Fibroblast of lung (primary cell): ENCODE measurements at places on chromosomes 16 and 17. TPM values are rescaled to one million over a fixed set of nuclear protein-coding genes. Genes with fewer than 3 reads are reported as not detected.
A peak's percentile ranks its signal among the peaks of the same experiment; 100 is the strongest.

DNA sequence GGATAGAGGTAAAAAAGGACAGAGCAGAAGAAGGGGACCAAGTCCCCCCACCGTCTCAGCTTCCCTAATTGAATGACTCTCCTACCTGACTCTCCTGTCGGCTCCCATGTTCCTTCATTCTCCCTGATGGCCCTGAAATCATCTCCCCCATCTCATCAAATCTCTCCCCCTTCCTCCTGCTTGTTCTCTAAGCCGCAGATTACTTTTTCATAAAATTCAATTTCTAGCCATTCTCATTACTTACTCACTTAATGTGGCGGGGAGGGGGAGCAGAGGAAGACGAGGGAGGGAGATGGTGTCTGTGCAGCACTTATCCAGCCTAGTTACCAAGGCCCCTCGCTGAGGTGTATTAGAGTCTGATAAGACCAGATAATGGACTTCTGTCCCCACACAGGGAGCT, 161.5 kb downstream of the CCT6B start:
- H3K4me1 ChIP-seq = no peaks in the 10 kb centered on the region
- no peaks in the 10 kb centered on the region for H3K27me3 ChIP-seq
- H3K27ac ChIP-seq = no peak overlapping the region
- no peaks in the 10 kb centered on the region for H3K36me3 ChIP-seq
- no peak overlapping the region for H3K4me3 ChIP-seq
- DNase-seq = no peak

GRCh38 chr16:6571044-6571443, 761.6 kb upstream of the RBFOX1 start:
- H3K27me3 ChIP-seq = no peaks in the 10 kb centered on the region
- no peaks in the 10 kb centered on the region for H3K4me1 ChIP-seq
- no peak for DNase-seq

DNA sequence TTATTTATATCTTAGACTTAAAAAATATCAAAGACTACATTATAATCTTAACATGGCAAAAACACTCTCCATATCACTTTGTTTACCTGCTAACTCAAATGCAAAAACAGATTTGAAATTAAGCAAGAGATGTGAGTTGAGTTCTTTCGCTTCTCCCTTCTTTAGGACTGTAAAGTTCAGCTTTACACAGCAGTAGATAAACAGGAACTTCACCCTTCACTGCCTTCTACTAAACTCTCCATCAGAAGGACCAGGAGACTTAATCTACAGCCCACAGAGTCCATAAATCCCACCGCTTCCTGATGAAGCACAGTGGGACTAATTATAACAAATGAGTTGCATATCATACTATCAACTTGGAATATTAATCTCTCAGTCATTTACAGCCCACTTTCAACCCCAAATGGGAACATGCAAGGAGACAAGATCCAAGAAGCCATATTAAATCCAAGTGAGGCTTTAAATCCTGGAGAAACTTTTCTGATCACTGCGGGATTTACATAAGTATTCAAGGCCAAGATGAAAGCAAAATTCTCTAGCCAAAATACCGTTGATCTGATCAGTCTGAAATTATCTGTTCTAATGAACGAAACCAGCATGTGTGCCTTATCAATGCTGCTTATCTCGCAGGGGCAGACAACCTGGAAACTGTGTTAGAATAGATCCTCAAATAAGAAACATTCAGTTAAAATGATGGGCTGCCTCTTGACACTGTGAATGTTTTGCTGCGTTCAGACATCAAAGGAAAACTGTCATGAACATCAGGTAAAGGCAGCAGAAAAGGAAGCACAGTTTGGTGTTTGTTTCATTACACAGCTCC, 1.6 kb downstream of the AMFR start:
- no peaks in the 10 kb centered on the region for H3K36me3 ChIP-seq
- DNase-seq = peak; percentile 14
- H3K4me1 ChIP-seq = peaks cover 8% of the 10 kb centered on the region
- H3K4me3 ChIP-seq = peak overlapping the region; percentile 79
- peak overlapping the region; percentile 58 for H3K27ac ChIP-seq

- no peaks in the 10 kb centered on the region for H3K36me3 ChIP-seq
- H3K4me3 ChIP-seq = no peak overlapping the region
- H3K27me3 ChIP-seq = no peaks in the 10 kb centered on the region
- peaks cover 8% of the 10 kb centered on the region for H3K4me1 ChIP-seq
- H3K27ac ChIP-seq = no peak overlapping the region
These were observed 39.6 kb upstream of the ADGRG1 start for GRCh38 chr16:57588831-57589230.

- no peak overlapping the region for H3K4me3 ChIP-seq
- H3K4me1 ChIP-seq = no peaks in the 10 kb centered on the region
- H3K27ac ChIP-seq = no peak overlapping the region
- H3K27me3 ChIP-seq = no peaks in the 10 kb centered on the region
- H3K36me3 ChIP-seq = no peaks in the 10 kb centered on the region
- no peak for DNase-seq
These were observed 227.8 kb downstream of the ABCC12 start for GRCh38 chr16:47928008-47928407.

DNA sequence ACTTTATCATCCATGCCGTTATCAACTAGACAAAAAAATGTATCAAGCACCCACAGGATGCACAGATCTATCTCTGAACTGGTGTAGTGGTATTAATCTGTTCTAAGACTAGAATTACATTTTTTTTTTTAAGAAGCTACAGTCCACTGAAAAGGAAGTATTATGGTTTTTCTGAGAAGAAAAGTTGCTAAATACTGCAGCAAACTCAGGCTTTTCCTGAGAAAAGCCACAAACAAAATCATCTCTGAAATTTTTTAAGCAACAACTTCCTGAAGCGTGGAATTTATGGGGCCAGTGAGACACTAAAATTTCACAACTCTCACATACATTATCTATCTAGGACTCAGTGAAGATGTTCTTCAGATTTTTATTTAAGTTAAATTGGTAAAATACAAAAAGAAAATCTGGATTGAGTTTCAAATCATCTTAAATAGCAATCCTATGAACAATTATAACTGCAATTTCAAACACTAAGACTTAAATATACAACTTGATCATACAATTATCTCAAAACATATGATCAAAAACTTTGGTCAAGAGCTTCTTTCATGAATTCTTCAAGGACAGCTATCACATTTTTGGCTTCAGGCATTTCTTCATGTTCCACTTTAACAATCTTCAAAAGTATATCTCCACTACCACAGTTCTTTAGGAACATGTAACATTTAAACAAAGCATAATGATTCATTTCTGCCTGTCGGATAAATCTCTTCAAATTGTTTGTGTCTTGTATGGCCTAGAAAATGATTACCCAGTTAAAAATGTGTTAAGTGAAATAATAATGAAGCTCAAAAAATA, 10.5 kb downstream of the C17orf75 start:
- H3K36me3 ChIP-seq = peaks cover 2% of the 10 kb centered on the region
- H3K27ac ChIP-seq = no peak overlapping the region
- no peaks in the 10 kb centered on the region for H3K27me3 ChIP-seq
- H3K4me1 ChIP-seq = no peaks in the 10 kb centered on the region
- H3K4me3 ChIP-seq = no peak overlapping the region

- no peak for DNase-seq
- no peak overlapping the region for H3K27ac ChIP-seq
- H3K4me3 ChIP-seq = no peak overlapping the region
- no peaks in the 10 kb centered on the region for H3K27me3 ChIP-seq
- H3K4me1 ChIP-seq = no peaks in the 10 kb centered on the region
These were observed 117.1 kb upstream of the NLRP1 start for GRCh38 chr17:5701381-5701780.

DNA sequence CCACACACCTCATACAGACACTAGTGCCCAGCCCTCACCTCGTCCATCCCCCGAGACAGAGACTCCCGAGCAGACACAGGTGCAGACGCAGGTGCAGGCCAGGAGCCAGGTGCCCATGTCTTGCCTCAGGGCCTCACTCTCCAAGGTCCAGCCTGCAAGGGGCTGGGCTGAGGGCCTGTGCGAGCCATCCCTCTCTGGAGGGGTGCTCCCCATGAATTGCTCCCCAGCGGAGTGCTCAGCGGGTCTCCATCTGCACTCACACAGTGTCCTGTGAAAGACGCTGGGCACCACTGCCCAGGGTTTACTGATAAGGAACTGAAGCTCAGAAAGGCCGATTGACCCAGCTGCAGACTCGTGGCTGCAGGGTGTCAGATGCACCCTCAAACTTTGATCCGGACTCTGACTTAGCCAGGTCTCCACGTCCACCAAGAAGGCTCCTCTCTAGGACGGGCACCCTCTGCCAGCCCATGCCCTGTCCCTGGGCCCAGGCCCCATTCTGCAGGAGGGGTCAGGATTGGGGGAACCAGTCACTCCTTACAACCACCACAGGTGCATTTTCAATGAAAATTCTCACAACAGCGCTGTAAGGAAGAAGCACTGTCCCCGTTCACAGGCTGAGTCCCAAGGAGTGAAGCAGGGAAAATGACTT, 16.9 kb downstream of the POLR3K start:
- H3K27me3 ChIP-seq = no peaks in the 10 kb centered on the region
- peaks cover 2% of the 10 kb centered on the region for H3K36me3 ChIP-seq
- no peak overlapping the region for H3K4me3 ChIP-seq
- no peaks in the 10 kb centered on the region for H3K4me1 ChIP-seq
- no peak for DNase-seq
- H3K27ac ChIP-seq = no peak overlapping the region

DNA sequence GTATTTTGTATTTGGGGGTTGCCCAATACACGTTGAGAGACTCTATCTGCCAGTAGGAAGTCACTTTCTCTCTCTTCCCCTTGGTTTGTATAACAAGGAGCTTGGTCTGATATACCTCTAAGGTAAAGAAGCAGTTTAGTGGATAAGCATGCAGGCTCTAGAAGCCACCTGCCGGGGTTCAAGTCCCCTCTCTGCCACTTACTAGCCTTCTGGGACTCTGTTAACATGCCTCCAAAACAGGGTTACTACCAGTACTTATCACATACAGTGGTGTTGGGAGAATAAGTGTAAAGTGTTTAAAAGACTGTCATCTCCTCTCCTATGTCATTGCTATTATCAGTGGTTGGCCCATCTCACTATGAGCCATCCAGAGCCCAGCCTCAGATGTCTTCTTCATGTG, 156.1 kb upstream of the HS3ST3A1 start:
- no peak for DNase-seq
- H3K4me3 ChIP-seq = no peak overlapping the region
- no peaks in the 10 kb centered on the region for H3K36me3 ChIP-seq
- no peaks in the 10 kb centered on the region for H3K4me1 ChIP-seq
- no peaks in the 10 kb centered on the region for H3K27me3 ChIP-seq
- no peak overlapping the region for H3K27ac ChIP-seq

GRCh38 chr16:27322858-27323780, 9.3 kb downstream of the IL4R start:
- no peaks in the 10 kb centered on the region for H3K36me3 ChIP-seq
- no peak for DNase-seq
- peaks cover 12% of the 10 kb centered on the region for H3K4me1 ChIP-seq
- no peak overlapping the region for H3K4me3 ChIP-seq
- H3K27me3 ChIP-seq = no peaks in the 10 kb centered on the region
- H3K27ac ChIP-seq = no peak overlapping the region

DNA sequence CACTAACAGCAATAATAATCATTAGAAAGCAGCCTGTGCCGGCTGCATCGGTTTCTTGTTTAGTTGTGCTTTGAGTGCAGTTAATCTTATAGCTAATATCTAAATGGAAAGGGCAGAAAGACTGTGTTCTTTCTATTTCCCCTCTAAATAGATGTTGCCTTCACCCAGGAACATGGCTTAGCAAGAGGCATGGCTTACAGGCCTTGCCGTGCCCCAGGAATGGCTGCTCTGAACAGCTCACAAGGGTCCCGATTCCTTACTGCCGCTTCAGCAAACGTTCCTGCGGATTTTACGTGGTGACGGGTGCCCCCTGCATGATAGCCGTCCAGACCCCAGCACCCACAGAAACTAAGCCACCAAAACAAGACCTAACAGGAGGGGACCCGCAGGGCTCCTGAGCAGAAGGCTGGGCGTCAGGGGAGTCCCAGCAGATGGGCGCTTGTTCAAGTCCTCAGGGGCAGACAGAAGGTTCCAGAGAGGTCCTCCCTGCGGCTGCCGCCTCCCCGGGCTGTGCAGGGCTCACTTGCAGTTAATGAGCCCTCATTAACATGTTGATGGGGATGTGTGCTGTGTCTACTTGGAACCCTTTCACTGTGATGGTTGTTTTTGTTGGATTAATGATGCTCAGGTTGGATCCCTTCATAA, 52.5 kb upstream of the ENPP7 start:
- H3K4me3 ChIP-seq = no peak overlapping the region
- no peak overlapping the region for H3K27ac ChIP-seq
- H3K36me3 ChIP-seq = no peaks in the 10 kb centered on the region
- H3K4me1 ChIP-seq = no peaks in the 10 kb centered on the region
- no peaks in the 10 kb centered on the region for H3K27me3 ChIP-seq

DNA sequence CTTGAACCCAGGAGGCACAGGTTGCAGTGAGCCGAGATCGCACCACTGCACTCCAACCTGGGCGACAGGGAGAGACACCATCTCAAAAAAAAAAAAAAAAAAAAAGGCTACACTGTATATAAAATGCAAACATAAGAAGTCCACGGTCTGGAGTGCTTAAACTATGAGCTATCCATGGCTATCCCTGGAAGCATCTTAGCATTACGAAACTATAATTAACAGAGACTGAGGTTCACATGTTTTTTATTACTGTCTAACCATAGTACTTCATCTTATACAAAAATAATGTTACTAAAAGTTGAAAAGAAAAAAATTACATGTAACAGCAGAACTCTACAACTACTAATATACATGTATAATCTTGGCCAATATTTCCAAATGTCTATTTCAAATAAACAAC, 32.8 kb downstream of the HELZ start:
- no peaks in the 10 kb centered on the region for H3K27me3 ChIP-seq
- no peak overlapping the region for H3K4me3 ChIP-seq
- no peak overlapping the region for H3K27ac ChIP-seq
- H3K4me1 ChIP-seq = peaks cover 9% of the 10 kb centered on the region
- DNase-seq = no peak

- H3K36me3 ChIP-seq = no peaks in the 10 kb centered on the region
- no peak overlapping the region for H3K4me3 ChIP-seq
- no peaks in the 10 kb centered on the region for H3K4me1 ChIP-seq
- DNase-seq = no peak
These were observed 310.7 kb upstream of the PMFBP1 start for GRCh38 chr16:72482695-72483094.

DNA sequence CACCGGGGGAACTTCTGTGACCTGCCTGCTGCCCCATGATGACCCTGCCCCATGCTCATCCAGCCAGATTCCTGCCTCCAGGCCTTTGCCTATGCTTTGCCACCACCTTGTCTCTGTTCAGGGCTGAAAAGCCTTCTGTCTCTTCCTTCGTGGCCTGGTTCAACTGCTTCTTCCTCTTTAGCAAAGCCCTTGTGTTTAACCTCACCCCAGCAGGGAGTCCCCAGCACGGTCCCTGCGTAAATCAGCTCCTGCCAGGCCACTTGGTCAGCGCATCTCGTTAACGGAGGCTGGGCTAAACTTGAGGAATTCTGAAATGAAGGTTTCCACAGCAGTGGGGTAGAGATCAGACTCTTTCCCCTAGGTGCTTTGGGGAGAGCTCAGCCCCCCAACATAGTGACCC, 16.1 kb upstream of the KCNJ12 start:
- H3K36me3 ChIP-seq = no peaks in the 10 kb centered on the region
- DNase-seq = no peak
- no peak overlapping the region for H3K4me3 ChIP-seq

- H3K27ac ChIP-seq = no peak overlapping the region
- no peak overlapping the region for H3K4me3 ChIP-seq
- H3K27me3 ChIP-seq = no peaks in the 10 kb centered on the region
- H3K4me1 ChIP-seq = peaks cover 2% of the 10 kb centered on the region
- no peaks in the 10 kb centered on the region for H3K36me3 ChIP-seq
These were observed 31.0 kb upstream of the DHRS7B start for GRCh38 chr17:21095735-21096134.

Gene CD300E
- not detected in 2 replicates for total RNA-seq

Gene KRT32
- total RNA-seq = under 0.01 TPM in 2 replicates

Gene RPTOR
- total RNA-seq = 15.2 and 22.8 TPM in 2 replicates

Gene QPRT
- 53.7 and 94.0 TPM in 2 replicates for total RNA-seq
